ENCODE measurements at places on chromosomes 11 and 22.

DNA sequence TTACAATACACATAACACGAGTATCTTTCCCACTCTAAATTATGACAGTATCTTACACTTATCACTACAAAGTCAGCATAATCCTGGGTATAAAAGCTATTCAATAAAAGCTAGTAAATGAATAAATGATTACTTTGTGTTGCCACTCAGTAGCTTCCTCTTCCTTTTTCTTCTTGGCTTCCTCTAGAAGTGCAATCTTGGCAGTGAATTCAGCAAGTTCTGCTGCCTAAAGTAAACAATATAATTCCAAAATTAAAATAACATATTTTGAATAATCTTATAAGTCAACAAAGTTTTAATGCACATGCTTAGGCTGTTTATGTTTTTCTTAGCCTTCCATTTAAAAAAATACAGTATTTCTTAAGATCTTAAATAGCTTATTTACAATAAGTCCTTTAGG lies 60.4 kb downstream of the RDX start:
- DNase-seq: no peak

DNA sequence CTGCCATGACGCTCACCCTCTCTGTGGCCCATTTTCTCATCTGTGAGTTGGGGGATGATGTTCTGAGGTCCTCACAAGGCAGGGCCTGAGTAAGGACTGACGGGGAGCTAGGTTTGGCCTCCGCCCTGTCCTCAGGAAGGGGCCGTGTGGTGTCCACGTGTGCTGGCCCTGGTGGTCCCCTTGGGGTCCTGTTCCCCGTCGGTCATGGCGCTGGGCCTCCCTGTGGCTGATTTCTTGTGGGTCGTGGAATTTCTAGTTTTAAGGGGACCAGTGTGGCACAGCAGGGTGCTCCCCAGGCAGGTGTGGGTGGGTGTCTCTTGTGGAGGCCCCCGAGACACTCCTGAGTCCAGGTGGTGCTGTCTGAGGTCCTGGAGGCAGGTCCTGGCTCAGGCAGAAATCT lies 5.9 kb downstream of the LINC01488 start:
- no peak for DNase-seq

DNA sequence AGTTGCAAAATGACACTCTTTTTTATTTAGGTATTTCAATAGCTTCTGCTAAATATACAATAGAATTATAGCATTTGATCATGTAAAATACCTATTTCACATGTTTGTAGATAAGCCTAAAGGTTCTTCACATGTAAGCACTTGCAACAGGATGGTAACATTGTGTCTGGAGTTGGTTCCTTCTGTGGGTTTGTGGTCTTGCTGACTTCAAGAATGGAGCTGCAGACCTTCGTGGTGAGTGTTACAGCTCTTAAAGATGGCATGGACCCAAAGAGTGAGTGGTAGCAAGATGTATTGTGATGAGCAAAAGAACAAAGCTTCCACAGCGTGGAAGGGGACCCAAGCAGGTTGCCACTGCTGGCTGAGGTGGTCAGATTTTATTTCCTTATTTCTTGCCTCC lies 246.4 kb upstream of the PDGFD start:
- no peak for DNase-seq

DNA sequence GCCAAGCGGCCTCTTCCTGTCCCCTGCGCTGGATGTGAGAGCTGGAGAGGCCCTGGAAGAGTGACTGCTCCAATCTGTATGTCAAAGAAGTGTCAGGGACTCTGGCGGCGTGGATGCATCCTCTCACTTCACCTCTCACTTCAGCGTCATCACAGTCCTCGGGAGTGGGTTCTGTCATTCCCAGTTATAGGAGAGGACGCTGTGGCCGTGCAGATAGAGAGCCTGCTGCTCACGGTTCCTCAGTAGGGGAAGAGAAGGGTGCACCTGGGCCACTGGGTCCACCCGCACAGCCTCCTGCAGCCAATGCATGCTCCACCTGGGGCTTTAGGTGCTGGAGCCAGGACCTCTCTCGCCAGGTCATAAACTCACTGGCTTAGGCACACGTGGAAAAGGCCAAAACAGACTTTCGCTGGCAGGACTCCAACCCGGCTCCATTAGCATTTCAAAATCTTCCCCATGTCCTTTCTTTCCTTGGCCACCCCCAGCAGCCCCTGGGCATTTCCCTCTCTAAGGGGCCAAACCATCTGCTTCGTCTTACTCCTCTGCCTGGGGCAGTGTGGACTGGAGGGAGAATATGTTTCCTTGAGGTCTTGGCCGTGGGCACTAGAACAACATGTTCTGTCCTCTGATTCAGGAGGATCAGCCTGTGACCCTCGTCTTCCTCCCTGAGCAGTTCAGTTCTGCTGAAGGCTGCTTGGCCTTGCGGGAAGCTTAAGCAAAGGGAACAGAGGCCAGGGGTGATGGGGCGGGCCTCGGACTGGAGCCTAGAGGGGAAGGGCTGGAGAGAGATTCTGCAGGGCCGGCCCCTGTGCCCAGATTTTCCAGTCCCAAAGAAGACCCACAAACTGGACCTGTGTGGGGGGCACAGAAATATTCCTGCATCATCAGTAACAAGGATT lies 57.8 kb downstream of the ST14 start:
- DNase-seq: no peak

DNA sequence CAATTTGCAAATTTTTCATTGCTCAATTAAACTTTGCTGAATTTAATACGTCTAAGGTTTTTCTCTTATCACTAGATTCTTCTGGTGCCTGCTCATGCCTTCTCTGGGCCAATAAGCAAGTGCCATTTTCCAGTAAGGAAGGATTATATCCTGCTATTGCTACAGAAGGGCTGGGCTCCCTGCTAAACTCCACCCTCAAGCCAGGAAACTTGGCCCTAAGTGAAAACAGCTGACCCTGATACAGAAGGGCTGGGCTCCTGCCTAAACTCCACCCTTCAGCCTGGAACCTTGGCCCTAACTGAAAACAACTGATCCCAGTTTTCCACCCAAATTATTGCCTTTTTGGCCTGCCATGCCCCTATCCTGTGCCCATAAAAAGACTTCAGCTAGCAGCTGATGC lies 385.3 kb downstream of the DYNC2H1 start:
- DNase-seq: no peak

GRCh38 chr22:33271390-33272161 lies 213.4 kb upstream of the SYN3 start:
- peak; percentile 33 for DNase-seq

- no peak for DNase-seq
Measured at GRCh38 chr11:68994161-68994893, 13.5 kb upstream of the MRGPRD start.

GRCh38 chr22:20423008-20423905 lies 14.4 kb downstream of the SCARF2 start:
- DNase-seq: no peak

- DNase-seq: no peak
Measured at GRCh38 chr11:102810950-102811660, 13.1 kb upstream of the MMP1 start.

DNA sequence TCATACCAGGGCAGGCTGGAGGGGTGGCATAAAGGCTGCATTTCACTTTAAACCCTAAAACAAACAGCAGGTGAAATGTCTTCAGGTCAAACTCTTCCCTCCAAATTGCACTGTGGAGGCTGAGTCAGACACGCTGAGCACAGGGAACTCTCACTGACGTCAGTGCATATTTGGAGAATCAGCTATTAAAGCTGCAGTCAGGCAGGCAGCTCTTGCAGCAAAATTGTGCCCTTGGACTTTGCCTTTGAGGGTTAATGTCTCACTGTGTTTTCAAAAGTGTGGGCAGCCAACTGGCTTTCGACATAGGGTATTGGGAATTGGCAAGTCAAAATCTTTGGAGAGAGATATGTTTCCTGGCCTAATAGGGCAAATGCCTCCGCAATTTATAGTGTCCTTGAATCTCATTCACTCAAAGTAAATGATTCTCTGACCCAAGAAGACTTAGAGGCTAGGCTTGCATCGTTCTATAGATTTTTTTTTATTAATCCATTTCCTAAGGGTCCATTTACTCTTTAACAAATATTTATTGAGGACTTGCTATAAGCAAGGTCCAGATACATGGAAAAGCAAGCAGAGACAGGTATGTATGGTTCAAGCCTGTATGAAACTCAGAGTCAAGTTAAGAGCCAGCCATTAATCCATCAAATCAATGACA lies 27.7 kb upstream of the SMCO4 start:
- no peak for DNase-seq

GRCh38 chr11:85088286-85088685 lies 538.9 kb downstream of the DLG2 start:
- DNase-seq: no peak

- no peak for DNase-seq
Measured at GRCh38 chr11:13721760-13722159, 53.3 kb downstream of the FAR1 start.

GRCh38 chr11:117786135-117786870 lies 10.7 kb downstream of the DSCAML1 start:
- no peak for DNase-seq

- no peak for DNase-seq
Measured at GRCh38 chr22:42994917-42995562, 19.9 kb downstream of the PACSIN2 start.

DNA sequence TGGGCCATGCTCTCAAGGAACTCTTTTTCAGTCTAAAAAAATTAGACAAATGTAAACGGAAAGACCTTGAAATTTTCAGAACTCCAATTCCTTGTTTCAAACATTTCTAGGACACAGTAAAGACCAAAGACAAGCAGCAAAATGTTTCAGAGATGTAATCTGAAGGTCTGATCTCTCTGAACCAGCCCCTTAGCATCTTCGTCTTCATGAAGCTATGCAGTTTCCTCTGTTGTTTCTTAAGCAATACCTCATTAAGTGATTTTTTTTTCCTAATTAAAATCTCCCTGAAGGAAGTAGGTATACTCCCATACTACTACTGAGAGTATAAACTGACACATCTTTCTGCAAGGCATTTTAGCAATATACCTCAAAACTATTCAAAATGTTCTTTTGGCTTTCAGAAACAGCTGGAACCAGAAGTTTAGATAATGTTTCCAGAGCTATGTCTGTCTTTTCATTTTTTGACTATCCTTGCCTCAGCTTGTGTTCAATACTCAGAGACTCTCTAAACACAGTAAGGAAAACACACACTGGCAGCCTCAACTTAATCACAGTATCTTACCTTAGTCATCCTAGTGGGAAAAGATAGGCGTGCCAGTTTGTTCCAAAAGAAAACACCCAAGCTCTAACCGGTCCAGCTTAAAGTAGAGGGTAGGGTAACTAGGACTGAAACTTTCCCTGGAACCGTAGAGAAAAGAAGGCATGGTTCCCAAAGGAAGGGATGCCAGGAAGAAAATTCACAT lies 25.1 kb downstream of the SBF2 start:
- DNase-seq: no peak

DNA sequence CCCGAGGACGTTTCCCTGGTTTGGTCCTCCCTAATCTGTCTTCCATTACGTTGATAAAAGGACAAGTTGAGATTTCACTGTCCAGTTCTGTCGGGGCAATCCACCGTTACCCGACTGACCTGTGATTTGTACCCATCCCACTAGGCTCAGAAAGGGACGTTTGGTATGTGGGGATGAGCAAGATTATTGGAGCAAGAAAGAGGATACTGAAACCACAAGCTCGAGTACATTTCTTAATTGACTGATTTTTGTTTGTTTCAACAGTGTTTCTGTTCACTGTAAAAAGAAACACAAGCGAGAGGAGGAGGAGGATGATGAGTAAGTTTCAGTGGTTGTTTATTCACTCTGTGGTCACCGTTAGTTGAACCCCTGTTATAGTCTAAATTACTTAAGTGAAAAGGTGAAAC lies 969 bp downstream of the CCDC117 start:
- peak; percentile 23 for DNase-seq

- peak; percentile 73 for DNase-seq
Measured at GRCh38 chr11:116853461-116854073, 16.1 kb upstream of the APOA1 start.

GRCh38 chr22:40628354-40629042 lies 8.0 kb downstream of the MRTFA start:
- no peak for DNase-seq

- DNase-seq: no peak
Measured at GRCh38 chr11:132057266-132057665, 686.9 kb downstream of the NTM start.

GRCh38 chr11:78667461-78667860 lies 92.8 kb upstream of the NARS2 start:
- no peak for DNase-seq

GRCh38 chr11:109426442-109427240 lies 4.7 kb downstream of the C11orf87 start:
- DNase-seq: no peak

GRCh38 chr11:134414766-134415765 lies 3.0 kb upstream of the B3GAT1 start:
- no peak for DNase-seq

DNA sequence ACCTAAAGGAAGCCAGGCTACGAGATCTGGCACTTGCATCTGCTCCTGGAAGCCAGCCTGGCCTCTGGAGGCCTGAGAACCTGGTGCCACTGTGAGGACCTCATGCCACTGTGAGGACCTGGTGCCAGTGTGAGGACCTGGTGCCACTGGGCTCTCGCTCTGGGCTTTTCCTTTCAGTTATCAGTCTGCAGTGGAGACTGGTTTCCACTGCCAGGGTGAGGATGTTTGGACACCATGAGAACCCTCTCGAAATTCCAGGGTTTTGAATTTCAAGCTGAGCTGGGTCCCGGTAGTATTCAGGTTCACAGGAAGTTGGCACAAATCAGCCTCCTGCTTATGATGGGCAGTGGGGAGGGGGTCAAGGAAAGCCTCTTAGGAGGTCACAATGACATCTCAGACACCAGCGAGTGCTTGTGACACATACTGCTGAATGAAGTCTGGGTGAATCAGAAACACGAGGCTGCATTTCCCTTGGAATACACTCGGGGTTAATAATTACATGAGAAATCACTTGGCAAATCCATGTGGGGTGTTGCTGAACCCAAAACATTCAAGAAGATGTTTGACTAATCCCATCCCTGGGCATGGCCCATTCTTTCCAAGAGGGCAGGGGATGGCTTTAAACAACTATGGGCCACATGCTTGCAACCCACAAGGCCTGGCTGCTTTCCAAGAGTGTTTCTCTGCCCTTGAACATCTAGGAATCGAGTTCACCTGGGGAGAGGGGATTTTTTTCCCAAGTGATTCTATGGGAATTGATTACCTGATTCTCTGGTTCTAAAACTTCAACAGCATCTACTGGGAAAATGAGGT lies 60.2 kb downstream of the LINC01488 start:
- DNase-seq: no peak

- DNase-seq: peak; percentile 38
Measured at GRCh38 chr11:14578541-14578956, 58.4 kb upstream of the PSMA1 start.

DNA sequence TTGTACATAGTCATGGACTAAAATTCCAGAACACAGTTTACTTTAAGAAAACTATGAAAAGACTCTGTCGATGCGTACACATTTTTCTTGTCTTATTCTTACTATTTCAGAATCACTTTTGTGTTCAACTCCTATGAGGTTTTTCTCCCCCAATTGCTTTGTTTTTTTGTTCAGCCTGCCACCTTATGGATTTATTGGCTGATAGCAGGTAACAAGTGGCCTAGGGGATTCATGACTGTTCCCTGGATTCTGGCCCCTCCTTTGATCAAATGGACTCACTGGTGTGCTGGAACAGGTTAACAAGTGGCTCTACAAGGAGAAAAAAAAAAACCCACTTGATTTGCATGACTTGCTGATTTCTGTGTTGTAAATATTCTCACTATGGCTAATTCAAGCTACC lies 10.6 kb downstream of the MMP20 start:
- DNase-seq: no peak

Data from GM18507 (cell line).